Stimulated activated CD4-positive, alpha-beta T cell treated with anti-CD3 and anti-CD28 coated beads, TNF-alpha, amount 100 ng/mL, for 24 hours (primary cell): ENCODE measurements at places on chromosomes 4 and X.
A peak's percentile ranks its signal among the peaks of the same experiment; 100 is the strongest.

GRCh38 chr4:142497606-142498005, 348.5 kb downstream of the INPP4B start:
- DNase-seq, result no peak

GRCh38 chrX:19750783-19751467, 136.5 kb downstream of the SH3KBP1 start:
- DNase-seq, result no peak

DNA sequence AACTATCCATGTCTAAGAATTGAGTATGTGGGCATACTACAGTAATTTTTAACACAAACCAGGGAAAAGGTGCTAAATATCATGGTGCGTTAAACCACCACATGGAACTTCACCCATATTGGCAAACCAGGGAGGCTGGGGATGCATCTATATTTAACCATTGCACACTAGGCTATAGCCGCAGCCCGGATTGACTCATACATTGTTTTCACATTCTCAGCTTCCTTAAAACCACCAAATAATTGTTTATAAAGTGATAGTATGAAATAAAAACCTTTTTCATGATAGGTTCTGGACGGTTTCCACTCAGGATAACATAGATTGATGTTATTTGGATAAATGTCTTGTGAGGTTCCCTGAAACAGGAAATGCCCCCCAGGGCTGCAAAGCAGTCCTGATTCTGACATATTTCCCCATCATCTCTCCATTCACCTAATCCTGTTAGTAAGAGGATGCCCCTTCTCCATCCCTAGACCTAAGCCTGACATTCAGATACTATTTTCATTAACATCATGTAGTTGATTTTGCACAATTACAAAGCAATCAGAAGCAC, 7.9 kb downstream of the COL25A1 start:
- no peak for DNase-seq

DNA sequence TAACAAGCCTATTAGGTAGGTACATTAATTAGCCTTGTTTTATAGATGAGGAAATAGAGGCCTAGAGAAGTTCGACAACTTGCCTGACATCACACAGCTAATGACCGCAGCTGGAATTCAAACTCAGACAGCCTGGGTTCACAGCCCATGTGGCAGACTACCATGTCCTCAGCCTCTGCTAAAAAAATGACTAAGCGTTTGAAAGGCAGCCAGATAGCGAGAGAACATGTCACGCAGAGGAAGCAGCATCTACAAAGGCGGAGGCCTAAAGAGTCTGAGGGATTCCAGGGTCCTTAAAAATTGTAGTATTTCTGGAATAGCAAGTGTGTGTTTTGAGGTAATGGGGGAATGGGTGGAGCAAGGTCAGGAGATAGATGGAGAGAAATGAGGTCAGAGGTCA, 33.2 kb upstream of the BMP15 start:
- no peak for DNase-seq

DNA sequence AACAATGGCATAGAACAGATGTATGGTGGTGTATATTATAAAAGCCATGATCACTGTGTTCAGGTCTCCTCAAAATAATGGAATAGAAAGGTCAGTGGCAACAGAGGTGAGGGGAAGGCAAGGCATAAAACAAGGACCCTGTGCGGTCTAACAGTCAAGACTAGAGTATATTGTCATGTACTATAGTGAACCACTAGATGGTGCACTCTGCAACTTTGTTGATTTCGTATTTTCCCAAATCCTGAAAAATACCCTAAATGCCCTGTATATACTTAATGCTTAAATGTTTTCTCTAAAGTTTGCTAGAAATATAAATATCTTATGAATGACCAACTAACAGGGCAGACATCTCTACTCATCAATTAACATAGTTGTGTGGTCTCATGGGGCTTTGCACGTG, 453.0 kb downstream of the PCDH11X start:
- no peak for DNase-seq

- no peak for DNase-seq
Measured at GRCh38 chr4:152399246-152399645, 136.6 kb downstream of the FBXW7 start.

DNA sequence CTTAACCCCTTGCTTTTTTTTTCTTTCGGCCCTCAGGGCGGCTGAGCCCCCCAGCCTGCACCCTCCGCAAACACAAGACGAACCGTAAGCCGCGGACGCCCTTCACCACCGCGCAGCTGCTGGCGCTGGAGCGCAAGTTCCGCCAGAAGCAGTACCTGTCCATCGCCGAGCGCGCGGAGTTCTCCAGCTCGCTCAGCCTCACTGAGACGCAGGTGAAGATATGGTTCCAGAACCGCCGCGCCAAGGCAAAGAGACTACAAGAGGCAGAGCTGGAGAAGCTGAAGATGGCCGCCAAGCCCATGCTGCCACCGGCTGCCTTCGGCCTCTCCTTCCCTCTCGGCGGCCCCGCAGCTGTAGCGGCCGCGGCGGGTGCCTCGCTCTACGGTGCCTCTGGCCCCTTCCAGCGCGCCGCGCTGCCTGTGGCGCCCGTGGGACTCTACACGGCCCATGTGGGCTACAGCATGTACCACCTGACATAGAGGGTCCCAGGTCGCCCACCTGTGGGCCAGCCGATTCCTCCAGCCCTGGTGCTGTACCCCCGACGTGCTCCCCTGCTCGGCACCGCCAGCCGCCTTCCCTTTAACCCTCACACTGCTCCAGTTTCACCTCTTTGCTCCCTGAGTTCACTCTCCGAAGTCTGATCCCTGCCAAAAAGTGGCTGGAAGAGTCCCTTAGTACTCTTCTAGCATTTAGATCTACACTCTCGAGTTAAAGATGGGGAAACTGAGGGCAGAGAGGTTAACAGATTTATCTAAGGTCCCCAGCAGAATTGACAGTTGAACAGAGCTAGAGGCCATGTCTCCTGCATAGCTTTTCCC, 3.4 kb downstream of the MSX1 start:
- no peak for DNase-seq

GRCh38 chr4:189124149-189124758, 816.4 kb upstream of the FRG1 start:
- no peak for DNase-seq

DNA sequence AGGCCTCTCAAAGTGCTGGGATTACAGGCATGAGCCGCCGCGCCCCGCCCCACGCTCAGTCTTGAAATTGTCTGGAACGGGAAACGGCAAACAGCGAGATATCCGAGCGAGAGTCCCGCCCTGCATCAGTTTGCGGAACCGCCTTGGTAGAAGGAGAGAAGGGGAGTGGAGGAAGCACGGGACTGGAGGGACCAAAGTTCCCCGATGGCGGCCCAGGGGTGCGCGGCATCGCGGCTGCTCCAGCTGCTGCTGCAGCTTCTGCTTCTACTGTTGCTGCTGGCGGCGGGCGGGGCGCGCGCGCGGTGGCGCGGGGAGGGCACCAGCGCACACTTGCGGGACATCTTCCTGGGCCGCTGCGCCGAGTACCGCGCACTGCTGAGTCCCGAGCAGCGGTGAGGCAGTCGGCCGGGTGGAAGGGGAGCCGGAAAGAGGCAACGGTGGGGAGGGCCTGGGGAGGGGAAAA, at the start of gene BST1:
BST1 (plus strand) TSS at position 125 of the 463 bp plus-strand sequence; CDS start at position 205, 80 bp downstream.
- DNase-seq, result peak; percentile 41

DNA sequence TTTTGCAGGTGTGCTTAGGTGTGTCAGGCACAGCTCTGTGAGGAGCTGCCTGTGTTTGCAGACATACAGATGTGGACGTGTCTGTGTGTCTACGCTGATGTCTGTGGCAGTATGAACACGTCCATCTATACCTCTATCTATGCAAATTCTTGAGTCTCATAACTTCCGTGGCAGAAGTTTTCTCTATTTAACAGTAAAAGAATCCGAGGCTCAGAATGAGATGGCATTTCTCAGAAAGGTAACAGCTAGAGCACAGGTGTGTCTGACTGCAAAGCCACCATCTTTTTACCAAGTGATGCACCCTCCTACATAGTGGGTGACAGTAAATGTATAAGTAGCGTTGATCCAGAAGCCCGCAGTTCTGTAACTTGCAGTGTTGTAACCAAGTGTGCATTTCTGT, 39.9 kb upstream of the CYP4V2 start:
- no peak for DNase-seq
